Coronary artery (tissue), 2 donors: ENCODE measurements at places on chromosomes 13 and 19.

GRCh38 chr13:53001444-53002225 lies 27.0 kb upstream of the OLFM4 start:
- DNase-seq, result no peak

- no peak for DNase-seq
Measured at GRCh38 chr13:113105921-113106452, 396 bp downstream of the F7 start.

DNA sequence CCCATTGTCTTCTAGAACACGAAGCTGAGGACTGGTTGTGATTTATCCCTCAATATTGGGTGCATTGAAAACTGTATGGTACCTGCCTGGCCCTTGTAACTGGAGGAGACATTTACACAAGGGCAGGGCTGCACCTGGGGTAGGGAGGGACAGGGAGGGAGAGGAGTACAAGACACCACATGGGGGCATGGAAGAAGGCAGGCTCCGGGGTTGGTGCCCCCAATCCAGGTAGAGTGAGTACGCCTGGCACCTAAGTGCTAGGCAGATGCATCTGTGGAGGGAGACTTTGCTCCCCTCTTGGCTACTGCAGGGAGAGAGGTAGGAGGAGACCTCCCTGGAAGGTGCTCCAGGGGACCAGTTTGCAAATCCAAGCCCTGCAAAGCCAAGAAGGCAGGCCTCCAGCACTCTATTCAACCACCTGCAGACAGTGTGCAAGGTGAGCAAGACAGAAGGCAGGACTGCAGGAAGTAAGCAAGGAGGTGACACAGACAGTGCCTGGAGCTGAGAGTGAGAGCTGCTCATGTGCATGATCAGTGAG lies 19.4 kb upstream of the UQCRFS1 start:
- DNase-seq, result no peak

- DNase-seq, result no peak
Measured at GRCh38 chr19:38741670-38742069, 2.6 kb downstream of the CAPN12 start.

DNA sequence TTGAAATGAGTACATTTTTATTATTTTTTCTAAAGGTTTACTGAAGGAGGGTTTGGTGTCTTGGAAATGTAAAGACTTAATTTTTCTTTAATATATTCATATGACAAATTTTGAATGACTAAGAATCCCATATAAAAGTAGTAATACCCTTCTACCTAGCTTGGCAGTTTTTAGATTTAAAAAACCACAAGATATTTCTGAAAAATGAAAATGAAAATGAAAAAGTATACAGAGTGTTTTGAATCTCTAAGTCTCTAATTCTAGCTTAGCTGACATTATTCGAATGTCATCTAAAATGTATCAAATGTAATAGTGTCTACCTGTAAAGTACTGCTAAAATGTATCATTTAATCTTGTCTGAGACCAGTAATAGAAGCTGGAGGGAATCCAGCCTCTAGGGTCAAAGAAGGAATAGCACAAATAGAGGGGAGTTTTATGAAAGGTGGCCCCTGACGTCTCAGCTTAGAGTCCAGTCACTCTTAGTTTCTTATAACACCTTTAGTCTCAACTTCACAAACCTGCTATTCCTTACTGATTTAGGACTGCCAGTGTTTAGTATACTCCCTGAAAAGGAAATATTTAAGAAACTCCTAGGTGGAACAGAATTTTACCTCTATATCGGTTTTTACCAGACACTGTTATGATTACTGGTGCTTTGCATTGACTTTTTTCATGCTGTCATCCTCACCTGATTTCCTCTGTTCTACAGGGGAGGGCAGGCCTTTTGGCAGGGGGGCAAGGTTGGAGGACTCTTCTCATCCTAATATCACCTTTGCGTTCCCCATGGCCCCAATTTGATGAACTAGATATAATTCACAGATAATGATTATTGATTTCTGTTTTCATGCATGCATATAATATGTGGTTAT lies 16.2 kb upstream of the MIR17HG start:
- DNase-seq, result no peak

DNA sequence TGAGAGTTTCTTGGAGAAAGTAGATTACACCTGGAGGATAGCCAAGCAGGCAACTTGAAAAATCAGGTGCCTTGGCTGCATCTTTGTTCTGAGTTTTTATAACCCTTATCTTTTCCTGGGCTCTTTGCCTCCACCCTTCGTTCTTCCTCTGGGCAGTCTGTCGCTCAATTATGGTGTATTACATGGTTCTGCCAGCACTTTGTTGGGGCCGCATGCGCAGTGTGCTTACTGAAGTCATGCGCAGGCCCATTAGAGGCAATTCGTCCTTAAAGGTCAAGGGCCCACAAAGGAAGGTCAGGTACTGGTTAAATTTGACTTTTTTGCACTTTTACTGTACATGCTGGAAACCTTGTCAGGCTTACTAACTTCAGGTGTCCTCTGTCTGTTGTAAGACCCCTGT lies 761.9 kb upstream of the SLITRK5 start:
- DNase-seq, result no peak
